ENCODE measurements at places on chromosomes 4 and X.

DNA sequence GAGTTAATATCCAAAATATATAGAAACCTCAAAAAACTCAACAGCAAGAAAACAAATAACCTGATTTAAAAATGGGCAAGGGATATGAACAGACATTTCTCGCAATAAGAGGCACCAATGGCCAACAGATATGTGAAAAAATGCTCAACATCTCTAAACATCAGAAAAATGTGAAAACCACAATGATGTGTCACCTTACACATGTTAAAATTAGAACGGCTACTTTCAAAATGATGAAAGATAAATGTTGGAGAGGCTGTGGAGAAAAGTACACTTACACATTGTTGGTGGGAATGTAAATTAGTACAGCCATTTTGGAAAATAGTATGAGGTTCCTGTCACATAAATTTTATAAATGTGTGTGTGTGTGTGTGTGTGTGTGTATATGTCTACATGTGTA, 731.3 kb downstream of the DMD start:
- DNase-seq, result no peak

DNA sequence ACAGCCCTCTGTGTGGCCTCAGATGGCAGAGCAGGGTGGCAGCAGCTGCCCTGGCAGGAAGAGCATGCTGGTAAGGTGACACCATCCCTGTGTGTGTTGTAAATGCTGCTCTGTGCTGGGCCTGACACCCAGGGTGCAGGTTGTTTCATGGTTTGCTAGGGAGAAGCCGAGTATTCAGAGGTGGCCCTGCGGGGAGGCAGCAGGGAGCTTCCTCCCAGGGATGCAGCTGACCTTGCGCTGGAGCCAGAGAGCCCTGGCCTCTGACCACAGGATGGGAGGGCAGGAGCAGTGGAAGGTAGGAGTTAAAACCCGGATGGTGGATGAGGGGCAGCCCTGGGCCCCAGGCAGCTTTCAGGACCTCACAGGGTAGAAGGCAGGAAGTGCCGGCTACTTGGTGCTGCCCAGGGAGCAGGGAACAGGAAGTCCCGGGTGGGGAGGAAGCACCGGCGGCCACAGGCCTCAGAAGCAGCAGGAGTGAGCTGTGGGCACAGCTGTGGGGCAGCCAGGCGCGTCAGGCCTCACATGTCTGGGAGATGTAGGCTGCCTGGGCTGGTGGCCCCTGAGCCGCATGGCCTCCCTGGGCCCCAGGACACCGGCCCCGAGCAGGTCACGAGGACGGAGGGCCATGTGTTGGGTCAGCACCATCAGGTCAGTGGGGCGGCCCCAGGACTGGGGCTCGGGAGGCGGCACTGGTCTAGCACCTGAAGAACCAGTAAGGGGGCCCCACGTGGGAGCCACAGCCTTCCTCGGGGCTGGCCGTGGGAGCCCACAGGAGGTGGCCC, 19.1 kb downstream of the SH3BP2 start:
- DNase-seq, result peak; percentile 54

GRCh38 chrX:153739754-153740486, 15.3 kb downstream of the ABCD1 start:
- peak; percentile 18 for DNase-seq

- no peak for DNase-seq
These were observed 174.6 kb upstream of the PITX2 start for GRCh38 chr4:110797486-110797885.

DNA sequence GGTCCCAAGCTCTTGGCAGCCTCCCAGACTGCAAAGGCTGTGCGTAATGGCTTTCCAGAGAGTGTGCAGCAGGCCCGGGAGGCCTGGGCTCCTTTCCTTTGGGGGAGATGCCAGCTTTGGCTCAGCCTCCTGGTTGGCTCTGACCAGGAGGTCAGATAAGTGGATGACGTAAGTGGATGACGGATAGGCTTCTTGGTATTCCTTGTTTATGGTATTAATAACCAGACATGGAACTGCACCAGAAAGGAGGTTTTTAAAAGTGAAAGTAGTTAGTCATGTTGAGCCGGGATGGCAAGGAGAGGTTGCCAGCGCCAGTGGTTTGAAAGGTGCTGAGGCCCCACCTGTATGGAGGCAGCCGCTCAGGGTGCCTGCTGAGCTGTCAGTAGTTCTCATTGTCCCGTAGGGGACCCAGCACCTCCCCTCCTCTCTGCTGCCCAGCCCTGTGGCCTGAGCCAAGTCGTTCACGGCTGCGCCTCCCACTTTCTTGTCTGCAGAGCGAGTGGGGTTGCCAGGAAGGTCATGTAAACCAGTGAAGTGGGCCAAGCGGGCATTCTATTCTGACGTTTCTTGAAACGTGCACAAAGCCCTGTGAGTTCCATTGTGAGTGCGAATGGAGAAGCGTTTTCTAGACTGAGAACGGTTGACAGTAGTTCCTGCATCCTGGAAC, 28.7 kb upstream of the STOX2 start:
- DNase-seq, result no peak

- no peak for DNase-seq
These were observed 26.1 kb upstream of the TET2 start for GRCh38 chr4:105120626-105121025.

- DNase-seq, result no peak
These were observed 426.1 kb downstream of the MID1IP1 start for GRCh38 chrX:39227371-39227770.

DNA sequence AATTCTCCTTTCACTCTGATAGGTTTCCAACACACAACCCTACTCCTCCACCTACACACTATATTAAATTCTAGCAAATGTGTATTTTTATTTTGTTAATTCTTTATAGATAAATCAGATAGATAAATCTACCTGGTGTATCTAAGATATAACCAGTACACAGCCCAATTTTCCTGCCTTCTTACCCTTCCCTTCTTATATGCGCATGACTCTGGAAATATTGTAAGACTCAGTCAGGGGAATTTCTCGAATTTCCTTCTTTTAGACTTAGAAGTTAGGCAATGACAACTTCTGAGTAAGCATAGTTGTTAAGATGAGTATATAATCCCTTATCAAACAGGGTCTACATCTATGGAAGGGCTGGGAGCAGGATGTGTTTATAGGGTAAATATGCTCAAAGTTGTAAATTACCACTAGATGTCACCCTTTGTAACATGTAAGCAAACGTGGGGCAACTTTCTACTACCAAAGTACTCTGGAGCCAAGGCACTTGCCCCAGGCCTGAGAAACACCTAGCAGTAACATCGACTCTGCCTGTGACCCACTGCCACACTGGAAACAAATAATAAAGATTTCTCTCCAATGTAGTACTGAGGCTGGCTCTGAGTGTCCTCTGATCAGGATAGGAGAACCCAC, 444.7 kb downstream of the IQCM start:
- DNase-seq, result no peak

- no peak for DNase-seq
These were observed 31.5 kb upstream of the HPGD start for GRCh38 chr4:174553828-174554227.

GRCh38 chr4:158836828-158837449, 68.1 kb downstream of the FNIP2 start:
- no peak for DNase-seq

DNA sequence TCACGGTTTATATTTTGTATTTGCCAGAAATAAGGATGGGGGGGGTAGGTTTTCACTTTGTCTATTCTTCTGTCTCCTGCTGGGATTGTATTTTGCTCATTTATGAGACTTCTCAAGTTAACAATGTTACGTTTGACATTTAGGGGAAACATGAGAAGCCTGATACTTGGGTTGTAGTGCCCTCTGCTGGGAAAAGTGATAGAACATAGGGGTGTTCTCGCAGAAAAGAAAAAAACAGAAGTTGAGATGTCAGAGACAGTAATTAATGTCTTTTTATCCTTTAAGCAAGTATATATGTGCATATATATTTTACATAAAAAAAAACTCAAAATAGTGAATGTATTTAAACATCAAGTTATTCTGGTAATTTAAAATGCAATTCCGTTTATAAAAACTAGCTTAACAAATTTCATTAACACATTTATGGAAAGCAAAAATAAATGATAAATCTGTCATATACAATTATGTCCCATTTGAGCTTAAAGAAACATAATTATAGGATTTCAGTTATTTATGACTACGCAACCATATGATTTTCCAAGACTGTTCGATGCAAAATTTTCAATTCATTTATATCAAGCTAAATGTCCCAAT, 46.0 kb upstream of the TMPRSS11F start:
- DNase-seq, result no peak

DNA sequence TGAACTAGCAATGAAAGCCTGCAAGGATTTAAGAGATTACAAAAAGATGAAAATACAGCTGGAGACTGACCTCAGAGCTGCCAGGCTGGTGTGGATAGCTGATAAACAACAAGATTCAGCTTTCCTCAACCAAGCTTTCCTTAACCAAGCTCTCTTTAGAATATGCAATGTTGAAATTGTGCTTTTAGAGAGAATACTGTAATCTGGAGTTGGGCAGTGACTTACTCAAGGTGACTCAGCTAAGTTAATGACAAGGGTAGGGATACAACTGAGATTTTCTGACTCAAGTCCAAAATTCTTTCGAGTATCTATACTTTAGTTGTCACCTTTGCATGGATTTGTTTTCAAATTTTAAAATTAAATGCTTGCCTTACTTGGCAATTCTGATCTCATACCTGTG, 98.0 kb downstream of the AMMECR1 start:
- no peak for DNase-seq

- DNase-seq, result no peak
These were observed 117.1 kb upstream of the TENM3 start for GRCh38 chr4:182126096-182126495.

- peak; percentile 6 for DNase-seq
These were observed 30.8 kb downstream of the NDNF start for GRCh38 chr4:121041307-121042090.

All from activated T-helper 1 cell treated with anti-CD3 and anti-CD28 coated beads, Interleukin-12 subunit alpha, Interleukin-12 subunit beta, Interleukin-2, Interleukin-4 antibody, amounts not matched to agents 30 ng/mL and 10 ng/mL and 1 ng/mL, durations not matched to agents 14 hours and 24 hours and 36 hours (primary cell).